Bone marrow (tissue), 2 donors: ENCODE measurements at places on chromosomes 6 and 20.

DNA sequence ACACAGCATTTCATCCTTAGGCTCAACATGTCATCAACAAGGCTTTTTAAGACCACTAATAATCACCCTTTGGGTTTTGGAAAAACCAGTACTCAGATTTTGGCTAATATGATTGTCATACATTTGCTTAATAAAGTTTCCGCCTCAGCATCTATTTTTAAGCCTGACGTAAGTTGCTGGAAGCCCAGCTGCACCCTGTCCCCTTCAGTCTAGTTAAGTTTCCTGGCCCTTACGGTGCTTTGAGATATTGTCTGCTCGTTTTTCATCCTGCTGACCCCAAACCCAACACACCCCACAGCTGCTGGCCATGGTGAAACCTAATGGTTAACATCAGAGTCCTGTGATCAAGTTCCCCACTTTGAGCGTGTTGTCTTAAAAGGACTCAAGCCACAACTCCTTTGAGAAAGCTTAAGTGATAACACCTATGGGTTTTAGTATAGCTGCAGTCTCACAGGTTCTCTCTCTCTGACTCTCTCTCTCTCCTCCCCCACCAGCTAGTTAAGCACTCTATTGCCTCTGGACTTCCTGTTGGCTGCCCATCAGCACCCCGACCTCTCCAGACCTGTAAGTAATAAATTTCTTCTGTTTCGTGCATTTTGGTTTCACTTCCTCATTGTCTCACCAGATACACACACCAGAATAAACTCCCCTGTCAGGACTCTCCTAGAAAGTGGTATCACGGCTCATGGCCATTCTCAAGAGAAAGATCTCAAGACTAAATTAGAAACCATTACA is 802.0 kb downstream of the C6orf118 start:
- no peak for DNase-seq

DNA sequence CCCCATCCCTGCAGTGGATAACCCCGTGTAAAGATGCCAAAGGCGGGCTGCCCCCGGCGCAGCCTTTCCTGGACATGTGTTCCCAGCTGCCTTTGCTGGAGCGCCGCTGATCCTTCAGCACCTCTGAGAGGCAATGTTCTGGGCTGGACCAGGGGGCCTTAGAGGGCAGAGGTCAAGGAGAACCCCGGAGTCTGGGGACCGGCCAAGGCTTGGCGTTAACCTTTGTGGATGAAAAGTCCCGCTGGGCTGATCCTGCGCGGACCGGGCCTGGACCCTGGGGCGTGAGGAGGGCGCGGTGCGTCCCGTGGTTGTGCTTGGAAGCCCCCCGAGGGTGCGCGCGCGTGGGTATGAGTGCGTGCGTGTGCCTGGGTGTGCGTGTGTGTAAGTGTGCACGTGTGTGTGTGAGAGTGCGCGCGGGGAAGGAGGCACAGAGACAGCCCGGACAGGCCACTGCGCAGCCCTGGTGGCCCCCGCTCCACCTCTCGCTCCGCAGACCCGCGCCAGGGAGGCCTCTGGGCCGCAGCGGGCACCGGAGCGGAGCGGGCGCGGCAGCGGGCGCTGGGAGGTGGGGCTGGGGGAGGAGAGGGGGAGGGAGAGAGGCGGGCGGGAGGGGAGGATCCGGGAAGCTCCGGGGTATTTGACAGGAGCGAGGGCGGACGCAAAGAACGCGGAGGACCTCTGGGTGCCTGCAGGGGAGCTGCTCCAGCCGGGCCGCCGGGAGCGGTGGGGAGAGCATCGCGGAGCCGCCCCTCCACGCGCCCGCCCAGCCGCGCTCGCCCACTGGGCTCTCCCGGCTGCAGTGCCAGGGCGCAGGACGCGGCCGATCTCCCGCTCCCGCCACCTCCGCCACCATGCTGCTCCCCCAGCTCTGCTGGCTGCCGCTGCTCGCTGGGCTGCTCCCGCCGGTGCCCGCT is at the start of gene SMOC2:
Gene SMOC2 (plus strand): TSS at position 665 of the 914 bp plus-strand sequence. CDS start 187 bp downstream, at position 852.
- DNase-seq: no peak

DNA sequence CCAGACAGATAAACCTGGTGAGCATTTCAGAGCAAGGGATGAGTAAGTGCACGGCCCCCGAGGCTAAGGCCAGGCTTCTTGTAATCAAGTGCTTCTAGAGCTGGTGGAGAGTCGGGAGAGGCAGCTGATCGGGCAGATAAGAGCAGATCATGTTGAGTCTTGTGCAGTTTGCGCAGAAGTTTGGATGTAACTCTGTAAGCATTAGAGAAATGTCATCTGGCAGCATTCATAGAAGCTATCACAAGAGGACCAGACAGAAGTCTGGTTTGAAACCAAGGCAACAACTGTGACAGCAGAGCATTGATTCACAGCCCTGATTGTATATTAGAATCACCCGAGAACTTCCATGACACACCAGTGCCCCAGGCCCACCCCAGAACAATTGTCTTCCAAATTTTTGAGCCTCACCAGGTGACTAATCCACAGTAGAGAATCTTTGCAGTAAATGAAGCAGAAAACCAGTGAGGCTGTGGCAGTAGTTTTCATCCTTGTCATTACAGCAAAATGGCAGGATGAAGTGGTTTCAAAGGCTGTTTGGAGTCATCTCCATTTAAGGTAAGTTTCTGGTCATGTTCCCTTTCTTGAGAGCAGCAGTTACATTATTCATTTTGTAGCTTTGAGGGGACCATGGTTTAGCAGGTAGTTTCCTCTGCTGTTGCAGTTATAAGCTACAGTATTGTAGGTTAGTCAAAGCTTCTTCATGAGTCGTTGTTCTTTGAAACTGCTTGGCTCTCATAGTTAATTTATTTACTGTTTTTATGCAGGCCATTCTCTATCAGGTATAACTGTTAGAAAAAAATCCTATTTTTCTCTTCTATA is 84.1 kb downstream of the RNF217 start:
- DNase-seq: no peak

GRCh38 chr20:51384875-51385274 is 157.6 kb downstream of the NFATC2 start:
- no peak for DNase-seq

- DNase-seq: no peak
Observed at GRCh38 chr6:134891633-134892032, 58.3 kb downstream of the ALDH8A1 start.

- no peak for DNase-seq
Observed at GRCh38 chr6:27617700-27618689, 145.1 kb upstream of the ZNF184 start.

DNA sequence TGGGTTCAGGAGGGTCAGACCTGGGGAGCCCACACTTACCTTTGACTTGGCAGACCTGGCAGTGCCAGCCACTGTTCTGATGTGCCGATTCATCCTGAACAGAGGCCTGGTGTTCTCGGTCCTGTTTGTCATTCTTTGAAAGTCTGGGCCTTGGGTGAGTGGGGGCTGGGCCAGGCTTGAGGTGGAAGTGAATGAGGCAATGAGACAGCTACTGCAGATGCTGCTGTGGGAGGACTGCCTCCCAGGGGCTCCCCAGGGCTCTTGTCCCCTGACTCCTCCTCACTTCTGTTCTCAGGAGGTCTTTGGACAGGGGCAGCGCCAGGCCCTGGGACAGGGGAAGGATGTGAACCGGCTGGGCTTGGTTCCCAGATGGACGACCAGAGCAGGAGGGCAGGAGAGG is 5.6 kb upstream of the TREML4 start:
- no peak for DNase-seq

- no peak for DNase-seq
Observed at GRCh38 chr6:49675816-49676215, 37.5 kb downstream of the CRISP2 start.

GRCh38 chr6:36912030-36912454 is 26.3 kb downstream of the C6orf89 start:
- DNase-seq: peak; percentile 97

DNA sequence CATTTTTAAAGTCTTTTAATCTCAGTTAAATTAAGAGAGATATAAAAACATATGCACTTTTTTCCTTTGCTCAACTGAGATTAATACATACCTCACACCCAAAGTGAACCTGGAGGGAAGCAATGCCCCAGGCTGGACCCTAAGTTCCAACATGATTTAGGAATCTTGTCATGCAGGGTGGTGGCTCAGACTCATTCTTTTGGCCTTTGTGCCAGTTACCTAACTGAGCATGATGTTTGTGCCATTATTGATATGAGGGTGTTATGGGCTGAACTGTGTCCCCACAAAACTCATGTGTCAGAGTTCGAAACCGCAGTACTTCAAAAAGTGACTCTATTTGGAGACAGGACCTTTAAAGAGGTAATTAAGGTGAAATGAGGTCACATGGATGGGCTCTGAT is 188.0 kb downstream of the ARHGAP18 start:
- no peak for DNase-seq

- no peak for DNase-seq
Observed at GRCh38 chr20:31844737-31845299, 586 bp downstream of the FOXS1 start.

DNA sequence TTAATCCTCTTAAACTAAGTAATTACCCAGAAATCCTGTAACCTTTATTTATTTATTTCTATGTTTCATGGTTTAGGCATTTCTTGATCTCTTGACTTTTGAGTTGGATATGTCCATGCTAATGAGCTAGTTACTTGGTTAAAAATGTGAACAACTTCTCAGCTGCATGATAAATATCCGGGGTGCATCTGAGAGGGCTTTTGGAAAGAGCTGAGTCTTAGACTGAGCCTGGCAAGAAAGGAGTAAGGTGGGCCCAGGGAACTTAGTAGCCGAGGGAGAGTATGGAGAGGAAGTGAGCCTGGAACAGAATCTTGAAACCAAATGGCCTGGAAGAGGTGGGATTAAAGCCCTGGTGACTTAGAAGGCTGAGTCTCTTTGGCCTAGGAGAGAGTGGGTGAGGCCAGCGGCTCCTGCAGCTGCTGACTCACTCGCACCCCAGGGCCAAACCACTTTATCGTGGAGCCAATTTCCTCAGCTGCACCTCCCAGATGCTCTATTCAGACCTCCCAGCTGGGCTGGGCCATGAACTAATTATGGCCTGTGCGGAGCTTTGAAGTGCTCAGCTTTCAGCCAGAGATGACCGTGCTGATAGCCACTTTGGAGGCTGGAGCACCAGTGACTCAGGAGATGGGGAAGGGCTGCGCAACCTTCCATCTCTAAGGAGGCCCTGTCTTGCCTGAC is 19.1 kb downstream of the TGM3 start:
- peak; percentile 74 for DNase-seq

- DNase-seq: no peak
Observed at GRCh38 chr6:53615633-53616449, 49.7 kb downstream of the KLHL31 start.

GRCh38 chr20:34970193-34970840 is 14.6 kb downstream of the MYH7B start:
- no peak for DNase-seq

DNA sequence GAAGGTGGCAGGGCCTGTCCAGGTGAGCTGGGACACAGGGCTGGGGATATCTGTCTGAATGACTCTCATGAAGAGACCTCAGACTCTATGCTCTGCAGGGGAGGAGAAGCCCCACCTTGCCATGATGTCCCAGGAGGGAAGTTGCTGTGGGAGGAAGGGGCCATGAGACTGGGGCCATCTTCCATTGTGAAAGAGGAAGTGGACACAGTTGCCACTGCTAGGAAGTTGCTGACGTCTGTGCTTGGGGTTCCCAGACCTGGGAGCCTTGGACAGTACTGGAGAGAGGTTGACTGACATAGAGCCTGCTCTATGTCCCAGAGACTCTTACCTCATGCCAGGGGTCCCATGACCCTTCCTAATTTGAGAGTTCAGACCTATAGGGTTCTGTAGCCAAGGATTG is 24.5 kb downstream of the SIRPB1 start:
- no peak for DNase-seq

DNA sequence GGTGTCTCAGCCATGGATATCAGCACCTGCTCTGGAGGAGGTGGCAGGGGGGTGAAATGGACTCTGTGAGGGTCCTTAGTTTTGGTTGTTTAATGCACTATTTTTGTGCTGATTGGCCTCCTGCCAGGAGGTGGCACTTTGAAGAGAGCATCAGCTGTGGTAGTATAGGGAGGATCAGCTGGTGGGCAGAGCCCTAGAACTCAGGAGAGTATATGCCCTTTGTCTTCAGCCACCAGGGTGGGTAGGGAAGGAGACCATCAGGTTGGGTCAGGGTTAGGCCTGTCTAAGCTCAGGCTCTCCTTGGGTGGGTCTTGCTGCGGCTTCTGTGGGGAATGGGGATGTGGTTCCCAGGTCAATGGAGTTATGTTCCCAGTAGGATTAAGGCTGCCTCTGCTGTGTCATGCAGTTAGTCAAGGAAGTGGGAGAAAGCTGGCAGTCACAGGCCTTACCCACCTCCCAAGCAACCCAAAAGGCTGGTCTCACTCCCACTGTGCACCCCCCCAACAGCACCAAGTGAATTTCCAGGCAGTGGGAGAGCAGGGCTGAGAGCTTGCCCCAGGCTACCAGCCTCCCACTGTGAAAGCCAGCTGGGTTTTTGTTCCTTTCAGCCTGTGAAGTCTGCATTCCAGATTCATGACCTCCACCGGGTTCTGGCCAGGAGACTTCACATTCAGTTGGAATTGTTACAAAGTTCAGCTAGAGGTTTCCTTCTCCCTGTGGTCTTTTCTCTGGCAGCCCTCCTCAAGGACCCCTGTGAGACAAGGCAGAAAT is 5.7 kb upstream of the OSTM1 start:
- no peak for DNase-seq

GRCh38 chr6:32947552-32948465 is 5.1 kb downstream of the HLA-DMA start:
- no peak for DNase-seq

DNA sequence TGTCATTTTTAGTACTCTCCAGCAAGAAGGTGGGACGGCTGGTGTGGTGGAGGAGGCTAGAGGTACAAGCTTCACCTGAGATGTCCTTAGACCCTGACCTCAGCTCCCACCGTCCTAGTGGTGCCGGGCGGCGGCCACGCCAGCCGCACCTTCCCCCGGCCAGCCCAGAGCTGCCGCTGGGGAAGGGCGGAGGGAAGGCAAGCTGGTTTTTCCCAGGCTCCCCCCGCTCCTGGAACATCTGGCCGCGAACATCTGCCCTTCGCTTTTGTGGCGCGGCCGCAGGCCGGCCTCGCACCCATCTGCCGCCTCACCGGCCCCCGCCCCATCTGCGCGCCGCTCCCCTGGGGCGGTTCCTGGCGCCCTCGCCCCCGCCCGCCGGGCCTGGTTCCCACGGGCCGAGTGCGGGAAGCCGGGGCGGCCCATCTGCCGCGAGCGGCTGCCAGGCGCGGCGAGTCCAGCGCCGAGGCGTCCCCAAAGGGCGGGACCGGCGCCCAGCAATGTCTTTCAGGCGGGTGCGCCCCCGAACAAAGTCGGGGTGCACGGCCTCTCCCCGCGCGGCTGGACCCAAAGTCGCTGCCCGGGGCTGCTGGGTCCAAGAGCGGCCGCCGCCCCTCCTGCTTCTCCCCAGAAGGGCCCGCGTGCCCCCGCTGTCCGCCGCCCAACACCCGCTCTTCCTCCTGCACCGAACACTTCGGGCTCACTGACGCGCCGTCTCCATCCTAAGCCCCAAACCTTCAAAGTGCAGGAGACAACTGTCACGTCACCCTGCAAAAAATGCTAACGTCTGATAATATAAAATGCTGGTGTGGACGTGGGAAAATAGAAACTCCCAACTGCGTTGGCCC is 17.3 kb upstream of the ID1 start:
- DNase-seq: no peak

DNA sequence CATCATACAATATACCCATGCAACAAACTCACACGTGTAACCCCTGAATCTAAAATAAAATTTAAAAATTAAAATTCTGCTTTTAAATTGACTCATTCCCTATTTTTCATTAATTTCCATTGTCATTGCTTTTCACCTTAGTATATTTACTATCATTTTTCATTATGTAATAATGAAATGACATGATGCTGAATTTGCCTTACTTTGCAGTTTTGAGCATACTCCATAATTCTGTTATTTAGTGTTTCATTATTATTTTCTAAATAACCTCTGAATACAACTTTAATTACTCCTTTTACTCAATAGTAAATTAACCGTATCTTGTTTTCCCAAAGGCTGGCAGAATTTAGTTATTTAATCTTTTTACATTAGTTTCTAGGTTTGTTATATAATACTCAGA is 719.6 kb downstream of the DOK5 start:
- no peak for DNase-seq

GRCh38 chr6:160971171-160971570 is 20.4 kb upstream of the MAP3K4 start:
- no peak for DNase-seq
